Activated CD8-positive, alpha-beta memory T cell treated with anti-CD3 and anti-CD28 coated beads for 1 hour (primary cell): ENCODE measurements at places on chromosomes 1 and 21.

- DNase-seq: no peak
Observed at GRCh38 chr1:214331180-214331579, 50.2 kb downstream of the SMYD2 start.

- DNase-seq: no peak
Observed at GRCh38 chr1:147808025-147808424, 47.6 kb upstream of the GJA5 start.

DNA sequence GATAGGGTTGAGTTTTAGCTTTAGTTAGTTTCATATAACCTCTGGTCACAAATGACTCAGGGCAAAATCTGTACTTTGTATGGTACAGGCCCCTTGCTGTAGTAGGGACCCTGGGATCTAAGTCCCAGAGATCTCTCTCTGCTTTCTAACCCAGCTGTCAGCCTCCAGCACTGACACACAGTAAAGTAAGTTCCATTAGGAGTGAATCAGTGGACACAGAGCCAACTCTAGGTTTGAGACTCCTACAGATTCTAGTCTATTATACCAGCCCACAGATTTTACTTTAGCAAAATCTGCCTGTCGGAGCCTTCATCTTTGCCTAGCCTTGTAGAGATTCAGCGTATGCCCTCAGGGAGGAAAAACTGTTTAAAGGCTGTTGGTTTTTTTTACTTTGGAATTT is 52.5 kb downstream of the ANGPTL1 start:
- no peak for DNase-seq

- DNase-seq: no peak
Observed at GRCh38 chr21:46003575-46004007, 22.0 kb downstream of the COL6A1 start.

- DNase-seq: no peak
Observed at GRCh38 chr1:101741910-101742309, 254.8 kb downstream of the OLFM3 start.

DNA sequence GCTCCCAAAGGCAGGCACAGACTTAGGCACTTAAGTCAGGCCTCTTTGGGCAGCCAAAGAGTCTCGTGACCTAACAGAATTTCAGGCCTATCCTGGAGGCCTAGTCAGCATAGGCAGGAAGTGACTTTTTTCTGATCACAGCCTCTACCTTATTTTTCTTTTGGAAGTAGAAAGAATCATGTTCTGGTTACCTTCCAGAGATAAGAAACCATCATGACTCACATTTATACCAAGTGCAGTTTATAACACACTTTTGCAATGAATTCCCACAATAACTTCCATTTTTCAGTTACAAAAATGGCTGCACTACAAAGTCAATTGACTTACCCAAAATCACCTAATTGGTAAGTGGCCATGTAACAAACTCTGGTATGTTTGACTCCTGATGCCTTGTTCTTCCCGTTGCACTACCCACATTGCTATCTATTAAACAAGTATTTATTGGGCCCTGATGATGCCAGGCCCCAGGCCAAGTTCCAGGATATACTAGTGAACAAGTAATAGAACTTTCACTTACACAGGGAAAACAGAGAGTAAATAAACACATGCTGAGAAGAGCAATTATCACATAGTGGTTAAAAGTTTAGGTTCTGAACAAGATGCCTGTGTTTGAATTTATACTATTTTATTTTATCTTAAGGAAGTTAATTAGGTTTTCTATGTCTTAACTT is 74.3 kb downstream of the SH3GLB1 start:
- DNase-seq: no peak

- no peak for DNase-seq
Observed at GRCh38 chr1:60589046-60589748, 493.2 kb upstream of the NFIA start.

GRCh38 chr1:46152016-46152415 is 19.6 kb upstream of the PIK3R3 start:
- DNase-seq: no peak

DNA sequence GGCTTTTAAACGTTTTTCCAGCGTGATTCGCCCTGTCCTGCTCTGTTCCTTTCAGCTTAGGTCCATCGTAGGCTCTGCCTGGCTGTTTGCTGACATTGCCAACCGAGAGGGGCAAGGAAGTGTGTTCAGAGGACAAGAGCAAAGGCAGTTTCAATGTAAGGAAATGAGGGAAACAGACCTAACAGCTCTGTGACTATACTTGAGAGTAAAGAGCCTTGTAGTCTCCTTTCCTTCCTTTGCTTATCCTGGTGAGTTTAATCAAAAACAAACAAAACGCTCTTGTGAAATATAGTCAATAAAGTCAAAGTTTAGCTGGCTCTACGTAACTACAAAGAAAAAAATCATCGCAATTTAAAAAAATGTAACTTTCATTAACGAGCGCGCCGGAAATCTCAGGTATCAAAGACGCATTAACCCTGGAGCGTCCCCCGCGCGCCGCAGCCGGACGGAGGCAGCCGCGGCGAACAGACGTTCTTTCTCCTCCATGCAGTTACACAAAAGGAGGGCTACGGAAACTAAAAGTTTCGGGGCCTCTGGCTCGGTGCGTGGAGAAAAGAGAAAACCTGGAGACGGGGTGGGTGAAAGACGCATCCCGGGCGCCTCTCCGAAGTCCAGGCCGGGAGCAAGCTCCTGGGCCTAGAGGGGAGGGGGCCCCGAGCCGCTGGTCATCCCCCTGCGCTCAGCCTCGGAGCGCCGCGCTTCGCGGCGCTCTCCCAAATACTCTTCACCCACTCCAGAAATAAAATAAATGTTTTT is 617 bp upstream of the ADGRL2 start:
- no peak for DNase-seq

GRCh38 chr21:25949701-25950100 is 214.9 kb downstream of the GABPA start:
- no peak for DNase-seq
